ENCODE measurements at places on chromosomes 12 and 14. TPM values are rescaled to one million over a fixed set of nuclear protein-coding genes. Genes with fewer than 3 reads are reported as not detected.

The TGM1 gene
- total RNA-seq = 5.9 TPM

DNA sequence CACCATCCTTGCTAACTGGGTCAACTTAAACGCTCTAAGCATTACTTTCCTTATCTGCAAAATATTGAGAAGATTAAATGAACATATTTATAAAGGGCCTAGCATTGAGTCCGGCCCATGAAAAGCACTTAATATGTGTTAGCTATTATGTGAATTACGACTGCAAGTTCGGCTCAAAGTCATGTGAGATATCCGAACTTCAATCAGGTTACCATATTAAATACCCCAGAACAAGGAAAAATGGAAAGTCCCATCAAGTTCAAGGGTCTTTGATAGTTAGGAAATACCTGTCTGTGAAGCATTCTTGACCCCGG, 487 bp upstream of the NRDE2 start:
- DNase-seq = no peak

The NUAK1 gene
- 0.08 TPM for total RNA-seq

DNA sequence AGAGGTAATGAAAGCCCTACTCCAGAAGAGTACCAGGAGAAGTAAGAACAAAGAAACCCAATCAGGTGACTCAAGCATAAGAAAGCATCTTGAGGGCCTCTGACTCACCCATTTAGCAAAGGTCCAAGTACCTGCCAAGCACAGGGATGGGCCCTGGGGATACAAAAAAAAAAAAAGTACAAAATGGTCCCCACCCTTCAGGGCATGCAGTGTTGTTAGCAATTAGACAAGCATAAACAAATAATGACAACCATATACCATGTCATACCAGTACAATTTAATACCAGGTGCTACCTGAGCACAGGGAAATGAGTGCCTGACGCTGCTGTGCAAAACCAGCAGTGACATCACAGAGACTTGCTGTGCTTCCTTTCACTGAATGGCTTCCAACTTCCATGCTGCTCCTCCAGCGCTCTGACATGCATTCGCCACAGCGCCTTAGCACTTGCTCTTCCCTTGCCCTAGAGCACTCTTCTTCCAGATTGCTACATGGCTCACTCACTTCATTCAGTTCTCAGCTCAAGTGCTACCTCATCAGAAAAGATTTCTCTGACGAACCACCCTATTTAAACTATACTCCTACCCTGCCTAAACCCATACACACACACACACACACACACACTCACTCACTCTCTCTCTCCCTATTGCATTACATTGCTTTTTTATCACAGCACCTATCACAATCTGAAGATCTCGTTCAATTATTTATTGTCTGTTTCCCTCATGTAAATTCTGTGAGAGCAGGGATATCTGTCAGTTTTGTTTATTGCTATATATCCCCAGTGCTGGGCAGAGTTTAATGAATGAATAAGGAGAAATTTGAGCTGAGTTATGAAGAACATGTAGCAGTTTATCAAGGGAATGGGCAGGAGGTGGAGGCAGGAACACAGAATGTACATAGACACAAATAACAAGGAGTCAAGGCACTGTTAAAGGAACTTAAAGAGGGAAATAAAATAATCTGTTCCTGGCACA, 12.9 kb upstream of the EPS8 start:
- DNase-seq = no peak

GRCh38 chr12:68648179-68648578, 37.5 kb downstream of the RAP1B start:
- DNase-seq = no peak

- DNase-seq = no peak
Observed at GRCh38 chr14:69005432-69006148, 26.5 kb upstream of the ACTN1 start.

The COCH gene
- total RNA-seq = 6.8 TPM

DNA sequence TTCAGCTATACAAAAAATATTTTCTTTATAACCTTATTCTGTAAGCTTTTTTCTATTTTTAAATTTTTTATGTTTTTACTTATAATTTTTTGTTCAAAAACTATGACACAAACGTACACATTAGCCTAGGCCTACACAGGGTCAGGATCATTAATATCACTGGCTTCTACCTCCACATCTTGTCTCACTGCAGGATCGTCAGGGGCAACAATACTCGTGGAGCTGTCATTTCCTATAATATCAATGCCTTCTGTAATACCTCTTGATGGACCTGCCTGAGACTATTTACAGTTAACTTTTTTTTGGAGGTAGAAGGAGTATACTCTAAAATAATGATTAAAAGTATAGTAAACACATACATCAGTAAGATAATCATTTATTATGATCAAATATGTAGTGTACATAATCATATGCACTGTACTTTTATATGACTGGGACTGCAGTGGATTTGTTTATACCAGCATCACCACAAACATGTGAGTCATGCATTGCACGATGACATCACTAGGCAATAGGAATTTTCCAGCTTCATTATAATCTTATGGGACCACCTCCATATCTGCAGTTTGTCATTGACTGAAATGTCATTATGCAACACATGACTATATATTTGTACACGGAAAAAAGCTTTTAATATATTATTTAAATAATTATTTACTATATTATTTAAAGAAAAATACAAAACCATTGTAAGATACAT, 18.5 kb upstream of the PMCH start:
- no peak for DNase-seq

Data from GM12878 (cell line).